ENCODE measurements at places on chromosomes 1 and 21.

DNA sequence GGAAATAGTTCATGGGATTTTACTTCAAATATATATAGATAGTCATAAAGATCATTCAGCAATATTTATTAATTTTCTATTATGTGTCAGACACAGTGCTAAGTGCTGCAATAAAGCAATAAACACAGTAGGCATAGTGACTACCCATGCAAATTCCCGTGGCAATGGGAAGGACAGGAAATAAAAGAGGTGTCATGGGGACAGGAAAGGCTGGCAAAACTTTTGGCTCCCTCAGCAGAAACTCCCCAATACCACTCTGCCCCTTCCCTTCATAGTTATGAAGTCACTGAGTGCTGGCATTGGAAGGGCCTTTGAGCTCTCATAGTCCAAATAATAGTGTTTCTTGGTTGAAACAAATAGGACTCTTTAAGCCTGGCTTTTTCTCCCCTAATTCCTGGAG lies 104.4 kb upstream of the DPT start:
- DNase-seq, result no peak

- no peak for DNase-seq
These were observed 994 bp upstream of the ACBD6 start for GRCh38 chr1:180503280-180503862.

DNA sequence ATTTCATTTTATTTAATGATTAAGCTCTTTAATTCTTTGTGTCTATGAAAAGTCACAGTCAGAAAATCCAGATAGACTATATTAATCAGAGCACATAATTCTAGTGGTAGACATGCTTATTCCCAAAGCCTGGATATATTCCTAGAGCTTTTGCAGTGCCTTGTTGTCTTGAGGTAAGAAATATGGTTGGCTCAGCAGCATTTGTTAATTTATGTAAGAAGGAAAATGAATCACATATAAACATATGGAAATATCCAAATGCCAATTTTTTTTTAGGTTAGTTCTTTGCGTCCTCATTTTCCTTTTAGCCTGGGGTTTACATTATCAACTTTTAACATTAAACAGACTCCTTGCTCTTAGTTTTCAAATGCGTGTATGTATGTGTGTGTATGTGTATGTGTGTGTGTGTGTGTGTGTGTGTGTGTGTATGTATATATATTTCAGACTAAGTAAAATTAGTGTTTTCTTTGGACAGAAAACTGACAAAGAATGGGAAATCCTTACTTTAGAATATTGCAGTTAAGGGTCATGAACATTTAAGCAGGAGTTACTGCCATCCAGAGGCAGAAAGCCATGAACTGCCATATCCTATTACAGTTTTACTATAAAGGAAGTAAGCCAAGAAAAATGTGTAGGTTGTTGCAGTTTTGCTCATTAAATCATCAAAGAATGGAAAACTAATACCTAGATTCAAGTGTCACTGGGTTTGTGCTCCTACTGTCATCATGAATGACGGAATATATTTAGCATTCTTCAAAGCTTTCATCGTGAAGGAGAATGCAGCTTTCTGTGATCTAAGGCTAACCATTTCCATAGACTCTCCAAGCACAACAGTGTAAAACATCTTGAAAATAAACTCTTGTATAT lies 477.1 kb upstream of the NR5A2 start:
- no peak for DNase-seq

GRCh38 chr1:201742476-201742875 lies 86.5 kb upstream of the IPO9 start:
- no peak for DNase-seq
